ENCODE measurements at places on chromosomes 4 and X. TPM values are rescaled to one million over a fixed set of nuclear protein-coding genes. Genes with fewer than 3 reads are reported as not detected.

GUCY1A1 gene
- not detected for total RNA-seq

SPARCL1 gene
- total RNA-seq = not detected

ARR3 gene
- total RNA-seq = not detected

DNA sequence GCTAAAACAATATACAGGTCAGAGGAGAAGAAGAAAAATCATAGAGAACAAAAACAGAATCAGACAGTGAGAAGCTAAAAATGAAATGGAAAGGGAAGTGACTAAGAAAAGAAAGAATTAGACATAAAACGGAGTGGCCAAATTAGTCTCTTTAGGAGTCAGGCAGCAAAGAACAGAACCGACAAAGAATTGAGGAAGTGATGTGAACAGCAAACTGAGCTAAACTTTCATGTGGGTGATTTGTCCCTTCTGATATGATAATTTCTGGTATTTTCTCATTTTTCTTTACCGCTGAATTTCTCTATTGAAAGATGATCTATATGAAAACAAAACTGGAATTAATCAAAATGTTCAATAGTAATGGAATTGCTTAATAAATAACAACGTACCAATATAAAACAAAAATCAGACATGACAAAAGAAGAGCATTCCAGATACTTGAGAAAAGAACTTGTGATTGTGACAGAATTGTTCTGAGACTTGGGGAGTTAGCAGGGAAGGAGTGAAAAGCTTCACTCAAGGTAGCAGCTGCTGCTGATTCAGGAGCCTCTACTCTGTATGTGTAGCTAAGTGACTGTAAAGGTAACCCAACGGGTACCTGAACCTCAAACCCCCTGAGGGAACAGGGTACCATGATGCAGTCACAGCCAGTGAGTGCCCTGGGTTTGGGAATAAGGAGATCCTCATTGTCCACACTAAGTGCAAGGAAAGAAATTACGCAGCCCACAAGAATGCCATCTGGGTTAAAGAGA, 8.8 kb downstream of the TAPT1 start:
- H3K27me3 ChIP-seq = no peaks in the 10 kb centered on the region
- H3K4me1 ChIP-seq = peaks cover 56% of the 10 kb centered on the region

- H3K36me3 ChIP-seq = no peaks in the 10 kb centered on the region
- no peaks in the 10 kb centered on the region for H3K27me3 ChIP-seq
- peaks cover 21% of the 10 kb centered on the region for H3K4me1 ChIP-seq
- H3K27ac ChIP-seq = no peak overlapping the region
- no peak overlapping the region for H3K4me3 ChIP-seq
These were observed 204.1 kb downstream of the BCOR start for GRCh38 chrX:39893417-39894338.

GAR1 gene
- total RNA-seq = 61.8 TPM

ETDA gene
- not detected for total RNA-seq

RAI2 gene
- 0.14 TPM for total RNA-seq

All from activated CD4-positive, alpha-beta T cell treated with anti-CD3 and anti-CD28 coated beads, Interleukin-2, amount 10 ng/mL, durations not matched to agents 24 days and 14 days (primary cell).